Erythroblast (primary cell): ENCODE measurements at places on chromosomes 16 and 17.

GRCh38 chr16:16997349-16997748 lies 473.4 kb downstream of the XYLT1 start:
- no peak for DNase-seq

GRCh38 chr17:45227926-45228762 lies 6.5 kb downstream of the FMNL1 start:
- DNase-seq = no peak

DNA sequence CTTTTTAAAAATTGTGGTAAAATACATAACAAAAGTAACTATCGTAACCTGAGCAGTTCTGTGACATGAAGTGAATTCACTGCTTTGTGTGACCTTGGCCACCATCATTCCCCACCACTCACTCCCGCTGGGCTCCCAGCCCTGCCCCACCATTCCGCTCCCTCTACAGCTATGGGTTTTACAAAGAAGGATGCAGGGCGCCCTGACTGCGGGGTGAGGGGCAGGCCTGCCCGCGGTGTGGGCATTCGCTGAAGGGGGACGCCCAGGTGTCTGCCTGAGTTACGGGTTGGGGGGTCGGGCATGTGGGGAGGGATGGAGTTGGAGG lies at the start of gene CEMP1:
Gene CEMP1 (minus strand): TSS at position 38 of the 325 bp plus-strand sequence. CDS start 335 bp downstream, outside the sequence.
- DNase-seq = no peak

GRCh38 chr17:61806081-61806828 lies 57.1 kb downstream of the BRIP1 start:
- DNase-seq = no peak

GRCh38 chr17:57708410-57708809 lies 36.7 kb downstream of the CCDC182 start:
- DNase-seq = no peak

DNA sequence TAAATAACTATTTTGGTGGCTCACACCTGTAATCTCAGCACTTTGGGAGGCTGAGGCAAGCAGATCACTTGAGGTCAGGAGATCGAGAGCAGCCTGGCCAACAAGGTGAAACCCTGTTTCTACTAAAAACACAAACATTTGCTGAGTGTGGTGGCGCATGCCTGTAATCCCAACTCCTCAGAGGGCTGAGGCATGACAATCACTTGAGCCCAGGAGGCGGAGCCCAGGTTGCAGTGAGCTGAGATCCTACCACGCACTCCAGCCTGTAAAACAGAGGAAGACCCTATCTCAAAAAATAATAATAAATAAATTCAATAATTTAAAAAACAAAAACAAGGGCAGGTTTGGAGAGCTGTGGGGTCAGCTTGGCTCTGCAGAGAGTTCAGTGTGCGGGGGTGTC lies 5.7 kb upstream of the SLC4A1 start:
- DNase-seq = no peak
